Stimulated activated CD8-positive, alpha-beta memory T cell treated with anti-CD3 and anti-CD28 coated beads, Interleukin-15, amount 100 ng/mL, for 1 hour (primary cell): ENCODE measurements at places on chromosomes 7 and 10.

- DNase-seq = no peak
Observed at GRCh38 chr10:98141484-98142073, 7.1 kb downstream of the R3HCC1L start.

DNA sequence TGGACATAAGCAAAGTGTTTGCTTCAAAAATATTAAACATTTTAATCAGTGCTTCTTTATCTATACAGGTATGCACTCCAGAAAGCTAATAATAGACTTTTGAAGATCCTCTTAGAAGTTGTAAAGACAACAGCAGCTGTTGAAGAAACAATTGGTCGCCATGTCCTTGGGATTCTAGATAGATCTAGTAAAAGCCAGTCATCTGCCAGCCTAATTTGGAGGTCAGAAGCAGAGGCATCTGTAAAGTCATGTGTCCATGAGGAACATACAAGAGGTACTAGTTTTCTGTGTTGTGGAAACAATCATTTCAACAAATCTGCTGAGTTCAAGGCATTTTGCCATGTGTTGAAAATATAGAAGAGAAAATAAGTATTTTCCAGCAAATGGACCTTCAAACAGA, 89.3 kb downstream of the CYP51A1 start:
- DNase-seq = no peak

DNA sequence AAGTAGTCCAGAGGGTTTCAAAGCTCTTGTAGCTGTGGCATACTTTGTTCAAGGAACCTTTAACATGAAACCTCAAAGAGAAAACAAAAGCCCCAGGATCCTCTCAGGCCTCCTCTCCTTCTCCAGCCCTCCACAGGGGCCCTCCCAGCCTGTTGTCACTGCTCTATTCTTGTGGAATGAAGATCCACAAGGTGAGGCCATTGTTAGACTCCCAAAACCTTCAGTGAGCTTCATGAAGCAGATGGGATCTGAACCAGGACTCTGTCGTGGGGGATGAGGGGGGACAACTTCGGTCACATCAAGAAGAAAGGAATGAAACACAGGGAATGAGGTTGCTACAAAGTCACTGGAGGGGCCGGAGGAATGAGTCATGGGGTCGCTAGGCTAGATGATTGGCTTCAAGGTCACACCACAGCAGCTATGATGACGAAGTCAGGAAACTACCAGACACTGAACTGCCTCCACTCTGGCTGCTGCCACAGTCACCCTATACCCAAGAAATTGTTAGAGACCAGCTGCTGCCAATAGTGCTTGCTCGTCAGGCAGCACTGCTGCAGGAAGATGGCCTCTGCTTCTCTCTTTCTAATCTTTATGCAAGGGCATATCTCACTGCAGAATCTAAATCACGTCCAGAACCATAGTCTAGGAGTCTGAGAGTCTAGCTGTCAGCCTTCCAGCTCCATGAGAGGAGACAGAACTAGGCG, 208.8 kb downstream of the HIBADH start:
- DNase-seq = no peak

DNA sequence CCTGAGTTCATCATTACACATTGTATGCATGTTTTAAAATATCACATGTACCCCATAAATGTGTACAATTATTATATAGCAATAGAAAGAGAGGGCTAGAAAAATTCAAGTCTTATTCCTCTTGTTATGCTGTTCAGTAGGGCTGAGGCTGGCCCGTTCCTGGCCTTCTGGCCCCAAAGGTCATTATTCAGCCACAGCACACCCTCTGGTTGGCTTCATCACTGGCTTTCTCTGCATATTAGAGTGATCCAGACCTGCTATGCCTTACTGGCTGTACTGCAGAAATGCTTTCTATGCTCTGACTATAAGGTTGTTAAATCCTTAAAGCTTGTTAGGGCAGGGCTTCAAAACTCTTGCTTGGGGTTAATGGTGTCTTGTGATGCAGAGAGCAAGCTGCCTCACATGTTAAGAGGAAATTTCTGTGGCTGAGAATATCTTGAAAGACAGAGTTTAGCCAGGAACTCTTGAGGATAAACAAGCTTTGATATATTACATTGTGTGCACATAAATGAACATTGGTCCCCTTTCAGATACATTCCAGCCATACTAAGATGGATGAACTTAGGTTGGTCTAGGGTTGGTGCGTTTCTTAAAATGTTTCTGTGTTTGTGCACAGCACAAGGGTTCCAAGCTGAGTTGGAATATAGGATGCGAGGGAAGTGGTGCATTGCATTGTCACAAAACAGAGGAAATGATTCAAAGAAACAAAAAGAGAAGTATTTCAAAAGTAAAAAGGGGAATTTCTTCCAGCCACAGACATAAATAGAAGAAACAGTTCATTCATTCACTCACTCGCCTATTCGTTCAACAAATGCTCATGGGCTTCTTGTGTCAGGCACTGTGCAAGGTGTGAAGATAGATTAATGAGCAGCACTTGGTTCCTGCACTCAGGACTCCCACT, 61.6 kb upstream of the WDR11 start:
- DNase-seq = no peak
